HT-29 (cell line): ENCODE measurements at places on chromosomes 3 and 15. TPM values are rescaled to one million over a fixed set of nuclear protein-coding genes. Genes with fewer than 3 reads are reported as not detected.

DNA sequence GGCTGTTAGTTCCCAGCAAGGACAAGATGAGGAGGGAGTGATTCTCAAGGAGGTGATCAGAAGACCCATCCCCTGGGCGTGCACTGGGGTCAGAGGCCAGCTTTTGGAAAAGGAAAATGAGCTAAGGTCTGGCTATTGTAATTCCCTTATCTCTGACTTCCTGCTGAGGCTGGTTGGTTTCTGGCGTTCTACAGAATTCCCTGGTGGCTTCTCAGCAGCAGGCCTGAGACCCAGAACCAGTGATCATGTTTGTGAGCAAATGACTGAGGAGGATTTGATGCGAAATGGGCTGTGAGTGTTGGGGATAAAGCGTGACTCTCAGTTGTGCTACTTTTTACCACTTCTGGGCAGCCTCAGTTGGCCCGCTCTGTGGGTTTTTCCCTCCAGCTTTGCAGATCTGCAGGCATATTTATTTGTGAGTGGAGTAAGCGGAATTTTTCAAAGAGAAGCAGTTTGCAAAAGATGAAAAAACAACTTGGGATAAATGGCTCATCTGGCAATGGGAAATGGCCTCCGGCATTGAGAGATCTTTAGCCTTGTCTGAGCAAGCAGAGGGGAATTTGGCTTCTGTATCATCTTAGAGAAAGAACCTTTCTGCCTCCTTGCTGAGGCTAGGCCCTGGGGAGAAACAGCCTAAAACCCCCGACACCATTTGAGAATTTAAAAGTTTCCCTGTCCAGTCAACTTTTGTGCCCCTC lies 102.7 kb downstream of the SLCO3A1 start:
- no peak for DNase-seq

GRCh38 chr3:13750215-13750614 lies 129.7 kb downstream of the WNT7A start:
- DNase-seq, result no peak

DNA sequence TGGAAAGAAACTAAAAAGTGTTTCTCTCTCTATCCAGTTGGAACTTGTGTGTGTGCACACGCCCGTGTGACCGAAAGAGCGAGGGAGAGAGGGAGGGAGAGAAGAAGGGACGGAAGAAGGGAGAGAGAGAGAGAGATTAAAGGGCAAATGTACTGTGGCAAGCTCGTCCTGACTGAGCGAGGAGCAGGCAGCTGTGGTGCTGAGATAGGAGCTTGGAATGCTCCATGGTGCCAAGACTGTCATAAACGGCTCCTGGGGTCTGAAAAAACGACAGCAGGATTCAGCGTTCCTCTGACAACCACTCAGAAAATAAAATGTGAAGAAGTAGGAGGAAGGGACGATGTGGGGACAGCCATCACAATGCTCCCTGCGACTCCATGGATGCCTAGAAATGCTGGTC lies 276.0 kb downstream of the SV2B start:
- no peak for DNase-seq

DNA sequence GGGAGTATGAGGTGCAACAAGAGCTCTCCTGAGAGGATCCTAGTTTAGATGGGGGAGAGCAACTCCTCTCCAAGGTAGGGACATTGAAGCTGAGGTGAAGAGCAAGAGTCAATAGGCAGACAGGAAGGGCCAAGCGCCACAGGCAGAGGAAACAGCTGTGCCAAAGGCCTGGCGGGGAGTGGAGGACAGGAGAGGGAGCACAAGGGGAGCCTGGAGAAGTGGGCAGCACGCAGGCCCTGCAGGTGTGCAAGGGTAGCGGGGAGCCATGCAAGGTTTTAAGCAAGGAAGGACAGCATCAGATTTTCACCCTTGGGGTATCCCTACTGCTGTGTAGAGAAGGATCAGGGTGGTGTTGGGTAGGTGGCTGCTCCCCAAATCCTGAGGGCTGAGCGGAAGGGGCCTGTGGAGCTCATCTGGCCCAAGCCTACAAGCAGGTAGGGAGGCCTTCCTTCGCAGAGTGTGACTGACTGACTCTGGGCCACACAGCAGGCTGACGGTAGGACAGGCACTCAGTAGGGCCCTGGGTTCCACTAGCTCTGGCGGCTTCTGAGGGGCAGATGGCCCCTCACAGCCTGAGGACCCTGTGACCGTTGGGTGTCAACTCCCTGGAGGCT lies 13.3 kb downstream of the CHST13 start:
- DNase-seq, result no peak

GRCh38 chr15:58703610-58704009 lies 45.9 kb downstream of the ADAM10 start:
- no peak for DNase-seq

FBXO40 gene
- total RNA-seq, result not detected in 2 replicates

ROPN1 gene
- not detected in 2 replicates for total RNA-seq

DNA sequence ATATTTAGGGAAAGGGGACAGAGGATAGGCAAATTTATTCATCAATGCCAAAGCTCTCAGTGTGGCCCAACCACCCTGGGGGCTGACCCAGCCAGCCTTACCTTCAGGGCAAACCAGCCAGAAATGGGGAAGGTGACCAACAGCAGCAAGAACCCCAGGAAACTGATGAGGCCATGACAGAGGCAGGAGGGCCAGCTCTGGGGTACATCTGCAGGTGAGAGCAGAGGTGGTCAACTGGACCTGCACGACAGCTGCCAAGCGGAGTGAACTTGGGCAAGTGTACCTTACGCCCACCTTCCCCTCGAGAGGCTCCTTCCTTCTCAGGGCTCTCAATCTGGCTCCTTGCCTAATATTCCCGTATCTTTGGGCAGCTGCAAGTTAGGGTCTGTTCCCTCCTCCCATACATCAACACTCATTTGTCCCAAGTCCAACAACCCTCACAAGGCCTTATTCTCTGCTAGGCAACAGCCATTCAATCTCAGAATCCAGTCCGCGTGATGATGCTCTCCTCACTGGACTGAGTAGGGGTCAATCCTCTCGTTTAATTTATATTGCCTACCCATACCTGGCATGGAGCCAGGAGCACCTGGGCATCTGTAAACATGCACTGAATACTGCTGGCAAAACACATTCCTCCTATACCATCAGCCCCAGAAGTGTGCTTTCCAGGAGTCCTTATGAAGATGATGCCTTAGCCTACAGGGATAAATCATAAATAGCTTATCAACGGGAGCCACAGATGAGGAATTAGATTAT lies 1.7 kb downstream of the STOML1 start:
- DNase-seq, result no peak

THRB gene
- total RNA-seq, result 0.81 and 0.94 TPM in 2 replicates

GRCh38 chr3:106176734-106177133 lies 307.9 kb upstream of the CBLB start:
- DNase-seq, result no peak

- no peak for DNase-seq
These were observed 389.1 kb upstream of the NDN start for GRCh38 chr15:24076090-24076784.

AADACL2 gene
- total RNA-seq, result not detected in 2 replicates

- DNase-seq, result no peak
These were observed 232.8 kb downstream of the CLSTN2 start for GRCh38 chr3:140167600-140168281.

DNA sequence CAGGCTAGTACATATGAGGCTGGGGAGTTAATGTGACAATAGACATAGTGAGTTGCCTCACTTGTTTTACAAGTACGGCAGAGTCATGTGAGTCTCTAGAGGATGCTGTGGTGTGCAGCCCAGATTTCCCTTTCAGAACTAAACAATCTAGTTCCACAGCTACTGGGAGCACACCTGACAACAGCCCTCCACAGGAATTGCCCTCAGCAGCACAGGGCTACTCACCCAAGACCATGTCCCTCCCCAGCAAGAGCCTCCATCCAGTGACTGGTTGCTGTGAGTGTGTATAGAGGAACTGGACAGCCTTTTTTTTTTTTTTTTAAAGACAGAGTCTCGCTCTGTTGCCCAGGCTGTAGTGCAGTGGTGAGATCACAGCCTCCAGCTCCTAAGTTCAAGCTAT lies 40.2 kb upstream of the UBE2E2 start:
- DNase-seq, result no peak

CHST13 gene
- 0.05 and 1.3 TPM in 2 replicates for total RNA-seq

NTRK3 gene
- total RNA-seq, result not detected in 2 replicates

GRCh38 chr3:50260027-50260941 lies 8.7 kb upstream of the SEMA3B start:
- peak; percentile 82 for DNase-seq

DNA sequence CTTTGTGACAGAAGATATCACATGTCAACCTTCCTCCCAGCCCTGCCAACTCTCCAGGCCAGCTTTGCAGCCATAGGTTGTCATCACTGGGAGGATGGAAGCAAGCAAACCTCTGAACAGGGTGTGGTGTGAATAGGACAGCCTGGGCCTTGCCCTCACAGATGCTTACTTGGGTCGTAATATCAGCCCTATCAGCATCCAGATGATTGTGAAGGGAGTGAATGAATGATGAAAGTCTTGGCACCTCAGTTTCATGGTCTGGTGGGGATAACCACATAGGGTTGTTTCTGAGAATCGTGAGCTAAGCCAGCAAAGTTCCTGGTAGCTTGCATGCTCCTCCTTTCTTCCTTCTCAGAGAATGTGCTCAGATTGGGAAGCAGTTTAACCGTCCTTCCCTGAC lies 55.1 kb upstream of the POLR2M start:
- no peak for DNase-seq

DNA sequence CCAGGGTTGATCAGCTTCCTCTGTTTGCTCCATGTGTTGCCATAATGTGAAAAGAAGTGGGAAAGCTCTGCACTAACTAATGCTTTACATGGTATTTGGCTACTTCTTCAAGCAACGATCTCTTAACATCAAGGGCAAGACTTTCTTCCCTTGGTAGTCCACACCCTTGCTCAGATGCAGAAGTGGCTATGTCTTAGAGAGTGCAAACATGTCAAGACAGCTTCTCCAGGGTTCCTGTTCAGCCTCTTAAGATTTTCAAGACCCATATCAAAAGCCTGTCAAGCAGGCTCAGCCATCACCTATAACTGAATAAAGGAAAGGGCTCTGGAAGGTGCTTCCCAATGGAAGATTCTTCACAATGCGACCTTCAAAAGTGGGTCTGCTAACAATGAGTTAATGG lies 64.8 kb upstream of the CSTA start:
- no peak for DNase-seq

DNA sequence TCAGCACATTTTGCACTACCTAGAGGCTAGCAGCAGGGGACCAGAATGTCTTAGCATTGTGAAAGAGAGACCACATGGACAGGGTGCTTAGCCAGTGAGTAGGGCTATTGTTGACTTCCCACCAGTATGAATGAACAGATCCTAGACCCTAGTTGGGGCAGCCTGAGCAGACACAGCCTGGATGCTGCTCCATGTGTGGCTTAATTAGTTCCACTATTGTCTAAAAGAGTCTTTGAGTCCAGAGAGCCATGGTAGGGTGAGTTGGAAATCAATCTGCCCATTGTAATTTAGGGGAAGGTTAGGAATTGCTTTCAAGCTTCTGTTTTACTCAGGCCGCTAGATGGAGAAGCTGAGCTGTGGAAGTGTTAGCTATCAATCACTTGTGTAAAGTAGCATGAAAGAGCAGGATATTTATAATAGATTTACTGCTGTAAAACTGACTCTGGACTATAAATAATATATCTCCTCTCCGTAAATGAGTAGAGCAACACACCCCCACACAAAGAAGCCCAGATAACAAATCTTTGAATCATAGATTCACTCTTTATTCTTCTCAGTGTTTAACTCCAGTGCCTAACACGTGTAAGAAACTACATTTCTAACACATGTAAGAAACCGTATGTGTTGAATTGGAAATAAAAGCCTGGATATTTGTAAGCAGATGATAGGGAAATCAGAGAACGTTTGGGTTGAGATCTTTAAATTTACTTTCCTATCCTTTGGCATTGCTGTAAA lies 4.1 kb upstream of the GCSAM start:
- peak; percentile 92 for DNase-seq

DNA sequence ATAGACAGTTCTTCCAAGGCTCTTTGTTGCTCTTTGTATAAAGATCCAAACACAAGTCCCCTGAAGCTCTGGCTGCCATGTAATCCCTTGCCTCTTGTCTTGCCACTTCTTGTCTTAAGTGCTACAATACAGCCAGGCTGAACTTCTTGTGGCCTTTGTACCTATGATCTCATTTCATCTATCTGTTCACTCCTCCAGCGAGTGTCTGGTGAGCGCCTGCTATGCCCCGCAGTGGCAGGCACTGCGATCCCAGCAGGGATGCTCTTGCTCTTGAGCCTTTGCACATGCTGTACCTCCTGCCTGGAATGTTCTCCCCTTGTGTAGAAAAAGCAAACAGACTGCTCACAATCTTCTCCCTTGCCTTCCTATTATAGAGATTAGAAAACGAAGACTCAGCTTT lies 81.9 kb upstream of the ADPGK start:
- DNase-seq, result no peak

GRCh38 chr3:101195951-101196713 lies 124.2 kb downstream of the IMPG2 start:
- DNase-seq, result peak; percentile 80

- DNase-seq, result peak; percentile 50
These were observed 70.5 kb upstream of the ATP10A start for GRCh38 chr15:25933456-25934158.

H1-8 gene
- total RNA-seq, result not detected in 2 replicates
